ENCODE measurements at places on chromosomes 16 and 17. TPM values are rescaled to one million over a fixed set of nuclear protein-coding genes. Genes with fewer than 3 reads are reported as not detected.

GRCh38 chr16:52405441-52405840 lies 141.5 kb downstream of the TOX3 start:
- no peak overlapping the region for H3K4me3 ChIP-seq
- no peaks in the 10 kb centered on the region for H3K4me1 ChIP-seq
- H3K36me3 ChIP-seq, result no peaks in the 10 kb centered on the region
- no peak overlapping the region for H3K27ac ChIP-seq
- no peak for DNase-seq
- H3K27me3 ChIP-seq, result no peaks in the 10 kb centered on the region

DNA sequence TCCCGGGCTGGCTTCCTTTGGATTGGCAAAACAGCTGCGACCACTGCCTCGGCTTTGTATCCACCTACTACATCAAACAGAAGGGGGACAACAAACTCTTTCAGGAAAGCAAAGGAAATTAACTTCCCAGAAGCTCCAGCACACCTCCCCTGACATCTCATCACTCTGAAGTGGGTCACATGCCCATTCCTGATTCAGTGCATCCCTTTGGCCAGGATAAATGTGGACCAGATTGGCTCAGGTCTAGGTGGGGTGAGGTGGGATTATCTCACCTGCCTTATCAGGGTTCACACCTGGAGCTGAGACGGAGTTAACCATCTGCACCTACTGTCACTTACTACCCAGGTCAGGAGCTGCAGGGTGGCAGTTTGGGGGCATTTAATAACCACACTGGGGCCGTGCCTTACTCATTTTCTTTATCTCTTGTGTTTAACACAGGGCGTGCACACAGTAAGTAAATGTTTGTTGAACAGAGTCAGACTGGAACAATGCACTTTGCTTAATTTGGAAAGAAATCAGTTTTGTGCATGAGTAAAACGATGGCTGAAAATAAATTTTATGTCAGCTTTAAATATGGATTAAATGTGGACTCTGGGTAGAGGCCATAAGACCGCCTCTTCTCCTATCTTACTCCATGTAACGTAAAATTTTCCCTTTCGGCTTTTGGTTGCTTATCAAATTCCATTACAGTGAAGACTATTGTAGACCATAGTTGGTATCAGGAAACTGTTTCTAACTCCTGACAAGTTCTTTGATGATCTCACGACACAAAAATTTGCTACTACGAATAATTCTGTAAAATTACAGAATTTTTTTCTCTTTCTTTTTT lies 36.0 kb downstream of the IQCK start:
- no peaks in the 10 kb centered on the region for H3K27me3 ChIP-seq
- H3K4me1 ChIP-seq, result peaks cover 20% of the 10 kb centered on the region
- DNase-seq, result no peak
- no peaks in the 10 kb centered on the region for H3K36me3 ChIP-seq
- no peak overlapping the region for H3K4me3 ChIP-seq

DNA sequence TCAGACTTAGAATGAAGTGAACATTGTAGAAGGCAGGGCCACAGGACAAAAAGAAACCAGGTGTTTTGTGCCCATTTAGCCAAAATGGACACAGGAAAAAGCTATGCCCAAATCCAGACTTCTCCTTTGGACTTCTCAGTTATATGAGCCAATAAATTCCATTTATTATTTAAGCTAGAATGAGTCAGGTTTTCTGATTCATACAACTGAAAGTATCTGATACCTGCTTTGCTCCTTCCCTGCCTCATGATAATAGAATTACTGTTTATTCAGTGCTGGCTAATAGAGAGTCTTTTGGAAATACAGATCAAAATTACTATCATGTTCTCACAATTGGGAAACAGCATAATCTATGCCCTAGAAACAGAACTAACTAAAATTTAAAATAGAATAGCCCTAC lies 8.7 kb upstream of the CPD start:
- H3K27me3 ChIP-seq, result peaks cover 7% of the 10 kb centered on the region
- no peaks in the 10 kb centered on the region for H3K4me1 ChIP-seq
- no peak overlapping the region for H3K27ac ChIP-seq
- no peak for DNase-seq
- H3K4me3 ChIP-seq, result no peak overlapping the region
- no peaks in the 10 kb centered on the region for H3K36me3 ChIP-seq

DNA sequence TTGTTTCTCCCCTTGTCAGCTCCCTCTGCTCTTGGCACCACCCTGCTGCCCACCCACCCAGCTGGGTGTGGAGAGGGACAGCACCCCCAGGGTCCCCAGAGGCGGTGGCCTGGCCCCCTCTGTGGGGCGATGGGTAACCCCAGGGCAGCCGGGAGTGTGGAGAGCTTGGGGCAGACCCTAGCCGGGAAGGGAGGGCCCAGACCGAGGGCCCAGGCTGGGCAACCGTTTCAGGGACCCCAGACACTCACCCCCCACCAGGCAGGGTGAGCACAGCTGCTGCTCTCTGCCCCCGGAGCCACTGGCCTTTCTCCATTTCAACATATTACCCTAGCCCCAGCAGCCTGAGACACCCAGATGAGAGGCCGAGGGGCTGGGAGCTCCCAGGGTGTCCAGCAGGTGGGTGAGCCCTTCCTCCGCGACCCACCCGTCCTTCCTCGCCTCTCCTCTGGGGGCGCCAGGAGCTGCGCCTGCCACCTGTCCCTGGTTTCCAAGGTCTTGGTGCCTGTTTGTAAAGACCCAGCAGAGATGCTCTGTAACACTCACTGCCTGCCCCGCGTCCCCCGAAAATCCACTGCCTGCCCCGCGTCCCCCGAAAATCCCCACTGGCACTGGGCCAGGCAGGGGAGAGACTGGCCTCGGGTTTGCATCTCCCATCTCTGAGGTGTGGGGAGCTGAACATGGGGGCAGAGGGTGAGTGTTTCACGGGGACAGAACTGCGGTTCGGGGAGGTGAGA lies 45.4 kb downstream of the BAHCC1 start:
- no peak for DNase-seq
- no peaks in the 10 kb centered on the region for H3K36me3 ChIP-seq
- H3K27me3 ChIP-seq, result no peaks in the 10 kb centered on the region

- no peaks in the 10 kb centered on the region for H3K4me1 ChIP-seq
- DNase-seq, result no peak
- no peak overlapping the region for H3K4me3 ChIP-seq
These were observed 129.7 kb upstream of the C17orf78 start for GRCh38 chr17:37246085-37246484.

The RAC3 gene
- 32.7 TPM for total RNA-seq

DNA sequence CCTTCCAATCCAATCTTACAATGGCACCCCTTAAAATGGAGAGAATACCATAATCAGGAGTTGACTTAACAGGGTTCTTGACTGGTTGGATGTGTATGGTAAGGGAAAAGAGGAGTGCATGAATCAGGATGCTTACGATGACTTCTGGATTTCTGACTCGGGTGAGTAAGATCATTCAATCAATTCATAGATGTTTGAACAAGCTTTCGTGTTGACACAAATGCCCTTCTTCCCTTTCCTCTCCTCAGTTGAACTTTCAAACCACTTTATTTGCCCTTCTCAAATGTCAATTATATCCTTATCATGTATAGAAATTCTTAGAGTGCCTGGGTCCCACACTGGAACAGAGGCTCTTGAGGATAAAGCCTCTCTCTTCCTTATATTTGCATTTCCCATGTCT lies 25.9 kb downstream of the ABCC12 start:
- no peak overlapping the region for H3K27ac ChIP-seq
- H3K4me1 ChIP-seq, result peaks cover 46% of the 10 kb centered on the region
- H3K36me3 ChIP-seq, result no peaks in the 10 kb centered on the region
- no peak for DNase-seq

GRCh38 chr17:36885771-36886377 lies 51.4 kb upstream of the LHX1 start:
- H3K4me1 ChIP-seq, result no peaks in the 10 kb centered on the region
- H3K27me3 ChIP-seq, result peaks cover 33% of the 10 kb centered on the region
- no peak overlapping the region for H3K4me3 ChIP-seq
- H3K36me3 ChIP-seq, result peaks cover 12% of the 10 kb centered on the region

The WIPF2 gene
- 25.9 TPM for total RNA-seq
